ENCODE measurements at places on chromosomes 2 and 18. TPM values are rescaled to one million over a fixed set of nuclear protein-coding genes. Genes with fewer than 3 reads are reported as not detected.

SPC25 gene
- total RNA-seq = 35.6 TPM

- no peak for DNase-seq
- H3K4me3 ChIP-seq = no peak overlapping the region
- H3K27ac ChIP-seq = no peak overlapping the region
Observed at GRCh38 chr2:31268344-31268743, 34.4 kb downstream of the EHD3 start.

MEP1B gene
- not detected for total RNA-seq

NT5C1B gene
- total RNA-seq = not detected

DNA sequence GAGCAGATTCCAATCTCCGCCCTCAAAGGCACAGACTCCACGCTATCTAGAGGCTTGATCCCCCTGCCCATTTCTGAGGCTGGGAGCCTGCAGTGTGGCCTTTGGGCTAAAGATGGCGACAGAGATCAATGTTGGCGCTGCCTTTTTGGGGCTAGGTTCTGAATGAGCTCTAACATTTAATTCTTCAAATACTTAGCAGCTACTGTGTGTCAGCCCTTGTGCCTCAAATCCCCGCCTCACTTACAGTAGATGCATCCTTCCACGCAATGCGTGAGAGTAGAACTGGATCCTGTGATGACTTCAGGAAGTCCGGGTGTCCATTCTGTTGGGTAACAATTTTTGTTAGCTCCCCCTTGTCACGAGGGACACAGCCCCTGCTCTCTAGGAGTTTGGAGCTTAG is 12.4 kb downstream of the IL1F10 start:
- DNase-seq = peak; percentile 67
- H3K4me3 ChIP-seq = no peak overlapping the region
- no peak overlapping the region for H3K27ac ChIP-seq

C1GALT1C1L gene
- total RNA-seq = not detected

DNA sequence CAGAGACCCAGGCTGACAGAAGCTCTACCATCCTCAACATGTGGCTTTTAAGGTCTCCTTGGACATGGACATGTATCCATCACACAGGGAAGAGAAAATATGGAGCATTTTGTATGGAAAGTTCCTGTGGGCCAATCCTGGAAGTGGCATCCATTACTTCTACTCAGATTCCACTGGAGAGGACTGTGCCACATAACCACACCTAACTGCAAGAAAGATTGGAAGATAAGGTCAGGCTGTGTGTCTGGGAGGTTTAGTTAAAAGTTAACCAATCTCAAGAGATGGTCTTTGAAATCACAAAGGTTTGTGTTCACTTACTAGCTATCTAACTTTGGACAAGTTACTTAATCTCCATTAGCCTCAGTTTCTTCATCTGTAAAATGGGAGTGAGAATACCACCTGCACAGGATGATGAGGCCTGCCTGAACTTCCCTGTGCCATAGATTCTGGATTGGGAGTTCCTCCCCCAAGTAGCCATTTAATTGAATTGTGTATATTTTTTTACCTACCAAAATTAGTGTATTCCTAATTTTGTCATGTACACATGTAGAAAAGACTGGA is 3.9 kb upstream of the ABCB11 start:
- H3K4me3 ChIP-seq = no peak overlapping the region
- no peaks in the 10 kb centered on the region for H3K36me3 ChIP-seq
- no peak for DNase-seq
- H3K4me1 ChIP-seq = peaks cover 11% of the 10 kb centered on the region
- no peaks in the 10 kb centered on the region for H3K27me3 ChIP-seq

DNA sequence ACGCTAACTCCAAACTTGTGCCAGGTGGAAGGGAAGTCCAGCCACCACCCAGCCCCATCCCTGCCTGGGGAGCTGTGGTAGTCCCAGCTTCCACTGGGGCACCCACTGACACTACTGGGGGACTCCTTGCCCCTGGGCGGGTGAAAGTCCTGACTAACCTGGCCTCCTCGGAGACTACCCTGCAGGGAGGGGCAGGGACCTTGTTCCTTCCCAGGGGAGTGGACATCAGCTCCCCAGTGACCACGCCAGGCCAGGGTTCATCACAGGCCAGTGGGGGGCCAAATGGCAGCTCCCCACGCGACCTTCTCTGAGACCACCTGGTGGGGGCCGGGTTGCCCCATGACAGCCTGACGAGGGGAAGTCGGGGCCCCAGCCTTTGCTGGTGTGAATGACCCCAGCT is 420.0 kb upstream of the SALL3 start:
- no peaks in the 10 kb centered on the region for H3K4me1 ChIP-seq
- H3K27me3 ChIP-seq = no peaks in the 10 kb centered on the region
- no peak overlapping the region for H3K27ac ChIP-seq
- no peak for DNase-seq

DNA sequence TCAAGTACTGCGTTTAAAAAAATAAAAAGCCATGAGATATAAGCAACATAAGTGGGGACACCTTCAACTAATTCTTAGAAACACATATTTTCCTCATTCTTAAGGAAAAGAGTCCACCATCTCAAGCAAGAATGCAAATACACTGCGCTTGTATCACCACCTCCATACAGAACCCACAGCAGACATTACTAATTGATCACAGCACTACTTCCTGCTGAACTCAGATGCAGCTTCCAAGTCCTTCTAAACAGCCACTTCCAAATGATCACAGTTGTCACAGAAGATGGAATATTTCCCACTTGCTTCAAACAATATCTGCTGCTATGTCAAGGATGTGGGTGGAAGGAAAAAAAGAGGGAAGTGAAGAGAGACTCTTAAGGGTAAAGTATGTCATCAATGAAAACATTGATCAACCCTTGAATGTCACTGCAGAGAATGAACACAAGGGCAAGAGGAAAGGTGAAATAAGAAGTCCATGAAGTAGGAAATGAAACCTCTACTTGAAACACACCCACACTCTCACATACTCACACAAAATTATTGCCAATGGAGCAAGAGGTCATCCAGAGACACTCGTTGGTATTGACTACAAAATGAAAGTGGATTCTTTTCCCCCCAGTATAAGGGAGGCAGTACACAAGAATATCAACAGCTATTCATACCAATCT is 22.1 kb downstream of the TGFA start:
- DNase-seq = no peak
- H3K36me3 ChIP-seq = peaks cover 3% of the 10 kb centered on the region
- no peak overlapping the region for H3K27ac ChIP-seq
- no peaks in the 10 kb centered on the region for H3K27me3 ChIP-seq

- peaks cover 7% of the 10 kb centered on the region for H3K27me3 ChIP-seq
- H3K4me1 ChIP-seq = no peaks in the 10 kb centered on the region
- H3K27ac ChIP-seq = no peak overlapping the region
Observed at GRCh38 chr2:48792030-48792429, 36.5 kb upstream of the LHCGR start.

DNA sequence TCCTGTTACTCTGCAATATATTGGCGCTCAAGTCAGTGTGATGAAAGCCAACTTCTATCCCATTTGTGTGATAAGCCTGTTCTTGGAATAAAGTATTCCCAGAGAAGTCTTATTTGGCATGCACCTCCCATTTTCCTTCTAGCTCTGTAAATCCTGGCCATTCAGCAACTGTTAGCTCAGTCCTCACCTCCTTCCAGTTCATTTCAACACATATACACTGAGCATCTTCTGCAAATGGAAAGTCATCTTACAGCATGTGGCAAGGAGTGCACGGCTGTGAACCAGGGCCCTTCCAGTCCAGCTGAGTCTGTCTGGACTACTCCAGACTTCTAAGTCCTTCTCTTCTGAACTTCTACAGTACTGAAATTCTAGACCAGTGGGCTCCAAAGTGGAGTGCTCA is 53.1 kb downstream of the SPATS2L start:
- H3K4me3 ChIP-seq = no peak overlapping the region
- no peak for DNase-seq
- no peaks in the 10 kb centered on the region for H3K4me1 ChIP-seq
- H3K27me3 ChIP-seq = no peaks in the 10 kb centered on the region
- H3K36me3 ChIP-seq = no peaks in the 10 kb centered on the region
- H3K27ac ChIP-seq = no peak overlapping the region

TRAF3IP1 gene
- 7.9 TPM for total RNA-seq

- DNase-seq = no peak
- no peaks in the 10 kb centered on the region for H3K36me3 ChIP-seq
- H3K4me1 ChIP-seq = no peaks in the 10 kb centered on the region
- H3K4me3 ChIP-seq = no peak overlapping the region
- peaks cover 3% of the 10 kb centered on the region for H3K27me3 ChIP-seq
Observed at GRCh38 chr18:48662011-48662661, 123.3 kb downstream of the CTIF start.

ANKRD53 gene
- total RNA-seq = not detected

GRCh38 chr2:164964700-164965099 is 9.4 kb upstream of the SLC38A11 start:
- H3K4me1 ChIP-seq = no peaks in the 10 kb centered on the region
- H3K36me3 ChIP-seq = no peaks in the 10 kb centered on the region
- no peaks in the 10 kb centered on the region for H3K27me3 ChIP-seq
- DNase-seq = no peak
- no peak overlapping the region for H3K27ac ChIP-seq
- no peak overlapping the region for H3K4me3 ChIP-seq

DNA sequence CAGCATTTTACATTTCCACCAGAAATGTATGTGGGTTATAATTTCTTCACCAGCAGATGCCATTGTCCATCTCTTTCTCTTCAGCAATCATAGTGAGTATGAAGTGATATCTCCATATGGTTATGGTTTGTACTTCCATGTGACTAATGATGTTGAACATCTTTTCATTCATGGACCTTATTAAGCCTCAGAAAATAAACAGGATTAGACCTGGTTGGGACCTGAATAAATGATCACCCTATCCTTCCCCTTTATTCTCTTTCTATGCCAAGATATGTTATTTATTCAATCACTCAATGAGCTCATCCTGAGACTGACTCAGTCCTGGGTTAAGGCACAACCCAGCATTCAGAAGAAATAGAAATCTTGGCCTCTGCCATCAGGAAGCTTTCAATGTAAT is 86.6 kb downstream of the ANTXR1 start:
- peaks cover 2% of the 10 kb centered on the region for H3K27me3 ChIP-seq
- H3K27ac ChIP-seq = no peak overlapping the region
- H3K36me3 ChIP-seq = no peaks in the 10 kb centered on the region
- DNase-seq = no peak
- H3K4me3 ChIP-seq = no peak overlapping the region

DNA sequence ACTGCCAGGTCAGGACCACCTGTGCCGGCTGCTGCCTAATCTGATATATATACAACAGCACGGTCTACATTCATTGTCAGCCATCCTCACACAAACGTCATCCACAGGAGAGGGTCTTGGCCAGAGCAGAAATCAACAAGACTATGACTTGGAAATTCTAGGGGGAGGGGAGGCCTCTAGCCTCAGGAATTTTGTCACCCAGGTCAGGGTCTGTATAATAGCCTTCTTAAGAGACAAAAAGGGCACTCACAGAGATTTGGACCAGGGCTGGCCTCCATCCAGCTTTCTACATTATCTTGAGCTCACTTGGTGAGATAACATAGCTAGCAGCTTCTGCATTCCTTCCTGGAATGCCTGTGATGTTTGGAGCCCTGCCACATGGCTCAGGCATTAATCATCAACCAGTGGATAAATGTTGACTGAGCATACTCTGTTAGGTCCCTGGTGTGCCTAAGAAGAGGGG is 50.4 kb upstream of the CTIF start:
- H3K27ac ChIP-seq = no peak overlapping the region
- no peak for DNase-seq
- no peaks in the 10 kb centered on the region for H3K4me1 ChIP-seq
- H3K36me3 ChIP-seq = no peaks in the 10 kb centered on the region
- peaks cover 28% of the 10 kb centered on the region for H3K27me3 ChIP-seq

CXCR4 gene
- total RNA-seq = 97.0 TPM

- peaks cover 2% of the 10 kb centered on the region for H3K36me3 ChIP-seq
- no peaks in the 10 kb centered on the region for H3K27me3 ChIP-seq
- DNase-seq = peak; percentile 76
- no peak overlapping the region for H3K4me3 ChIP-seq
- H3K27ac ChIP-seq = no peak overlapping the region
Observed at GRCh38 chr2:238370823-238371372, 50.6 kb downstream of the TRAF3IP1 start.

DNA sequence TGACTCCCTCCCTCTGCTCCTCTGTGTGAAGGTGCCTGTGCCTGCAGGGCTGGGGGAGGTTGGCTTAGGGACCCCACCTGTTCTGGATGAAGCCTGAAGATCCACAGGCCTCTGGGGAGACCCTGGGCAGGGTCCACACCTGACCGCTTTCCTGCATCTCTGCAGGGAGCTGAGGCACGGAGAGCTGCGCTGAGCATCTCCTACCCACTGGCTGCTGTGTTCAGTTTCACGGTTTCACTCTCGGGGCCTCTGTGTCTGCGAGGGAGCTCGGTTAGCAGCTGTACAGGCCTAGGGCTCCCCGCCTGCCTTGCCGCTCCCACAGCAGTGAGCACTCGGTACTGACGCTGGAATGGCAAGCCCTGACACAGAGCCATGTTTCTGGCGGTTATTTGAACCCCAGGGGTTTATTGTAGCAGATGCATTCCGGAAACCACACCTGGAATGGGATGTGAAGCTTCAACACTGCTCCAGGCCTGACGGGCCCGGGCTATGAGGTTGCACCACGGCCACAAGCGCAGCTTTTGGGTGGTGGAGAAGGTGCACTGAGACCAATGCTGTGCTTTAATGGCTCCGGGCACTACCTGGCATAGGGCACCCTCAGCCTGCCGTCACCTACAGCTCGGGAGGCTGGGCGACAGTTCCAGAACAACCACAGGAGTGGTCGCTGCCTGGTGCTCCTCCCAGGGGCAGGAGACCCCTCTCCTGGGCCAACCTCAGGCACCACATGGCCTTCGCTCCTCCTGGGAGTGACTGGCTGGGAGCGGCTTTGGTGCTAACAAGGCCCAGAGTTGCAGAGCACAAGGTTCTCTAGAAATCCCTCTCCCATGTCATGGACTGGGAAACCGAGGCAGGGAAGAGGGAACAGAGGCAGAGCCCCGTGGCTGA is 257.9 kb downstream of the NDUFA10 start:
- H3K4me3 ChIP-seq = no peak overlapping the region
- H3K4me1 ChIP-seq = no peaks in the 10 kb centered on the region
- no peak overlapping the region for H3K27ac ChIP-seq
- no peaks in the 10 kb centered on the region for H3K36me3 ChIP-seq
- H3K27me3 ChIP-seq = no peaks in the 10 kb centered on the region

DNA sequence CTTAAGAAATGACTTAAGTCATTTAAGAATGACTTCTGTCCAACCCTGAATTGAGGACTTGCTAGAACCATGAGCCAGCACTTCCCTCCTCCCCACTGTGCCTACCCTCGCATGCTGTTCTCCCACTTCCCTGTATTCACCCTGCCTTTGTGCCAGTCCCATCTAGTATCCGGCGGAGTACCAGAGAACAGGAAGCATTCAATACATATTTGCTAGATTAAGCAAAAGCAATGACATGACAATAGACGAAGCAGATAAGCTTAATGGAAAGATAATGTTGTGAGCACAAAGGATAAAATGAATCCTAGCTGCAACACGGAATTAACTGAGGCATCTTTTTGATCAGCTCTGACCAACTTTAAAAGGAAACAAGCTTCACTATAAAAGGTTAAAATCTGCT is 328.5 kb downstream of the TDRD15 start:
- H3K4me1 ChIP-seq = no peaks in the 10 kb centered on the region
- H3K27me3 ChIP-seq = no peaks in the 10 kb centered on the region
- H3K36me3 ChIP-seq = no peaks in the 10 kb centered on the region
- DNase-seq = no peak
